Activated CD8-positive, alpha-beta memory T cell treated with anti-CD3 and anti-CD28 coated beads for 48 hours (primary cell): ENCODE measurements at places on chromosomes 12 and 14.

DNA sequence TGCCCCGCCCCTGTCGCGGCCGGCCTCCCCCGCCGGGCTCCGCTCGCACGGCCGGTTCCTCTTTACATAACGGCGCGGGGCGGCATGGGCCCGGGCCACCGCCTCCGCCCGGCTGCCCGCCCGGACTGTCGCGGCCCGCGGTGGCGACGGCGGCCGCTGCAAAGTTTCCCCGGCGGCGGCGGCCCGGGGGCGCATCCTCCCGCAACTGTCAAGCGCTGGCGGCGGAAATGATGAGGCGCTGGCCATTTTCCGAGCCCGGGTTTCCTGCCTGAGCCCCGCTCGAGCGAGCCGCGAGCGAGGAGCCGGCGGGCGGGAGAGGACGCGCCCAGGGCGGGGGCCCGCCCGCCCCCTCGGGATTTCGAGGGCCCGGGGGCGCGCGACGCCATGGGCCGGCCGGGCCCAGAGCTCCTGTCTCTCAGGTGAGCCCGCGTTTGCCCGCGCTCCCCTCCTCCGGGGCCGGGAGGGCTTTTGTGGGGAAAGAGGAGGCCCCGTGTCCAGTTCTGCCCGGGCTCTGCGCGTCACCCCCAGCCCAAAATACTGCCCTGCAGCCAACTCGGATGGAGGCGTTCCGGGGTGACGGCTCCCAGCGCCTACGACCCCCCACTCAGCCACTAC is at the start of gene SH2B3:
Gene SH2B3 (plus strand): TSS at position 65 of the 615 bp plus-strand sequence. CDS start 12,223 bp downstream, outside the sequence.
- no peak for DNase-seq

DNA sequence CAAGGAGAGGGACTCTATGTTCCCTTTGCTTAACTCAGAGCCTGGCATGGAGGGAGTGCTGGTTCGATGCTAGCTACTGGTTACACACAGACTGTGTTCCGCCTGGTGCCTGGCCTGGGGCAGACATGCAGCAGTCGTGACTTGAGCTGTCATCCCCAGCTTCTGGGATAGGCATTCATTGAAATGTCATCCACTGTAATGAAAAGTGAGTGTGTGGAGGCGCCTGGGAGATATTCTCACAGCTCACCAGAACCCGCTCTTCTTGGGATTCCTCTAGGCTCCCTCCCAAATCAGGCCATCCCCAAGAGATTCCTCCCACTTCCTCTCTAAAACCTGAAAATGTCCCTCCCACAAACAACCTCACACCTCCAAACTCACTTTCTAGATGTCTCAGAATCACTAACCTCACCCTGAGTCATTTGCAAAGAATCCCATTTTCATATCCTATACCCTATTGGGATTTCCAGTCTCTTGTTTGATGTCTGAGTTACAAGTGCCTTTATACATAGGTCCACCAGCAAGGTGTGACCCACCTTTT is 82.8 kb downstream of the CRACR2A start:
- no peak for DNase-seq

GRCh38 chr14:101518611-101519473 is 42.5 kb upstream of the DIO3 start:
- DNase-seq = no peak

DNA sequence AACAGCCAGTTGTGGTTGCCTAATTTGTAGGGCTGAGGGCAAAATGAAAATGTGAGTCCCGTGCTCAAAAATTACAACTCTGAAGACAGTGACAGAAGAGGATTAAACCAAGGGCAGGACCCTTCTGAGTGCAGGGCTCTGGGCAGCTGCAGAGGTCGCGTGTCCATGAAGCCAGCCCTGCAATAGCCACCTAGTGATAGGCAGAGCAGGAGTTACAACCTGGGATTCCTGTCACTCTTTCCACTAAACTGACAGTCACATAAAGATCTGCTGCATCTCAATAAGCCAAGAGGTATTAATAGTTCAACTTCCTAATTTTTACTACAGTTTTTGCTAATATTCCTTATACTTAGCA is 94.1 kb downstream of the SLC2A13 start:
- no peak for DNase-seq

DNA sequence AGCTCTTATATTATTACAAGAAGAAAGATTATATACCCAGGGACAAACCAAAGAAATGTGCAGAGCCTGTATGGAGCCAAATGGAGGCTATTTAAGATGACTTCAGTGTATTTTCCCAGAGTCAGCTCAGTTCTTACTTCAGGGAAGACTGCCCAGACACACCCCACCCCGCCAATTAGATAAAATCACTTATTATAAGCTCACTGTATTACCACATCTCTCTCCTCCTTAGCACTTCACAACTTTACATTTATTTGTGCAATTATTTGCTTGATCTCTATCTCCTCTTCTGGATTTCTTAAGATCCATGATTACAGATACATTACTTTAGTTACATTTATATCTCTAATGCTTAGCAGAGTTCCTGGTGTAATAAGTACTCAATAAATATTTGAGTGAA is 24.7 kb upstream of the WDR89 start:
- no peak for DNase-seq

DNA sequence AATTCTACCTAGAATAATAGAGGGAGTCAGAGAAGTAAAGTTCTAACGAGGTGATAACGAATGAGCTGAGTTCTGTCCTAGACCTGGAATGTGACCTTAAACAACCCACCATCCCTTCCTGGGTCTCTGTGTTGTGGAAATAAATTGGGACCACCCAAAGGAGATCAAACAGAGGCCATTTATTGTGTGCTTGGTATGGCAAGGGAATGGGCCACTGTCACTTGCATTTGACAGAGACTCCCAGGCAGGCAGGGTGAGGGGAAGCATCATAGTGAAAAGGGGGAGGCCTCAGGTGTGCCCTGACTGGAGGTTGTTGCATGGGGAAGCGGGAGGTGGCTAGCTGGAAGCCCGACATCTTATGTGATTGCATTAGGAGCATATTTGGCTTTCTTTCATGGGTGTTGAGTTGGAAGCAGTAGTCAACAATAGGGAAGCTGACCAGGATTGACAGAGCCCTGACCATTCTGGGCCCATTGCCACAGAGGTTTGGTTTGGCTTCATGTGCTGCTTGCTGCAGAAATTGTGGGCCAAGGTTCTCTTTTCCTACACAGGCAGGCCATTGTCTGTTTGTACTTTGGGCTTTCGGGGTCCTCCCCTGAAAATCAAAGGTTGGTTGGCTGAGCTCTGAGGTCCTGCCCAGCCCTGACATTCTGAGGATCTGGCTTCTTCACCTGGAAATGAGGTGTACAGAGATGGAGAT is 17.6 kb upstream of the FAM181A start:
- no peak for DNase-seq

DNA sequence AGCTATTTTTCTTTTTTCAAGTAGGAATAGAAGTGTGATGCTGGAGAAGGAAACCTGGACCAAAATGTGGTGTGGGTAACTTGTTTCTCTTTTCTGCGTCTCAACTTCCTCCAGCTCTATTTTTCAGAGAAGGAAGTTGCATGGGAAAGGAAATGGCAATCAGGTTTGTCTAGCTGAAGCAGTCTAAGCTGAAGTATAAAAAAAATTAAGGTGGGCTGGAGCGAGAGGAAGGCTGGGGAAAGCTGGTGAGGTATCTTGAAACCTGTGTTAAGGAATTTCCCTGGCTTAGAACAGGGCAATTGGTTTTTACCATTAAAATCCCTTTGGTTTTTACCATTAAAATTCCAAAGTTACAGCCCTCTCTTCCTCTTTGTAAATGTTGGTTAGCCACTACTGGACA is 34.2 kb upstream of the NINJ2 start:
- DNase-seq = no peak

- no peak for DNase-seq
Observed at GRCh38 chr12:109503611-109504010, 26.2 kb downstream of the UBE3B start.

DNA sequence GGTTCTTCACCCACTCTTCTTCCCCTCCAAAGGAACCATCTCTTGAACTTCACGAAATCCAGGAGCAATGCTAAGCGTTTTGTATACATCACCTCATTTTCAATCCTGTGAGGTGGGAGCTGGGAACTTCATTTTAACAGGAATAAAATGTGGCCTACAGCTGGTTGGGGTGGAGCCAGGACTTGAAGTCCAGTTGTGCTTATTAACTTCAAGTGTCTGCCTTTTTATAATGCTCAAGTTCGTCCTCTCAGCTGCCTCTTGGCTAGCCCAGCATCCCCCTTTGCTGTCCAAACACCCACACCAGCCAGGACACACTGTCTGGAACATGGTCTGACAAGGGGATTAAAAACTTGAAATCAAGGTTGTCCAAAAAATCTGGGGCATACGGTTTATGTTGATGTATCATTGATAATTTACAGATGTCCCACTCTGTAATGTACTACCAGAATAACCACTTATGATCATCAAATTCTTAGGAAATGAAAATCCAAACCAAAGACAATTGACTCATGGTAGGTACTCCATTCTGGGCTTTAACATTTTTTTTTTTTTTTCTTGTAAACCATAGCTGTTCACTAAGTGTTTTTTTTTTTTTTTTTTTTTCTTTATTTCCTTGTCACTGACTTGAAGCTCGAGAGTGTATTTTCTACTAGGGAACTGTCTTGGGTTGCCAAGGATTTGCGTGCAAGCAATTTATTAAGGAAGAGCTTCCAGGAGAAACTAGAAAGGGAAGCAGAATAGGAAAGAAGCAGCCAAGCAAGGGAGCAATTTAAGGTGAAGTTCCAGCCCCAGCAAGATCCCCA is 252.3 kb downstream of the EFCAB11 start:
- DNase-seq = no peak

DNA sequence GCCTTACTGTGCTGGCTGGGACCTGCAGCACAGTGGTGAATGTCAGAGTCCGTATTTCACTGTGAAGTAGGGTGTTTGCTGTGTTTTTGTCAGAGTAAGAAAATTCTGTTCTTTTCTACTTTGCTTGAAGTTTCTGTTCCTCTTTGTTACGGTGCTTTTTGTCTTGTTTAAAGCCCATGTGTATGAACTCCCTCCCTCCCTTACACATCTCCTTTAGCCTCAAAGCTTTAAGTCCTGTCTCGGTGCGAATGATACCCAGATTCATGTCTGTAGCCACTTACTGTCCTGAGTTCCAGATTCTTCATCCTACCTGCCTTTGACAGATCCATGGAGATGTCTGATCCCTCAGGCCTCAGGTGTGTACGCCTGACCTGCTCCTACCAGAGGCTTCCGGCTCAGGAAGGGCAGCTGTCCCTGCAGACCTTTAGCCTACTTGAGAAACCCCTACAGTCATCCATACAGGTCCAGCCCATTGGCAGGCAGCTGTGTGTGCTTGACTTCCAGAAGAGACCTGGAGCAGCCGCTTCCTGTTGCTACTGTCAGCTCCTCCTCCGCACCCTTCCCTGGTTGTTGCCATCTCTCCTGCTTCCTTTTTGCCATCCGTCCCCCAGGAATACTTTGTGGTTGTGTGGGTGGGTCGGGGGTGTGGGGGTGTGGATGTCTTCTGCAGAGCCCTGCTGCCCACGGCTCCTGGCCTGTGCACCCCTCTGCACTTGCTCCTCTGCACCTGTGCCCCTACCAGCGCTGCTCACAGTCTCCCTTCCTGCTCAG is 72.9 kb downstream of the DDX51 start:
- DNase-seq = no peak

GRCh38 chr14:21308132-21308478 is 28.2 kb downstream of the RPGRIP1 start:
- DNase-seq = no peak

GRCh38 chr14:101226603-101227425 is 323.3 kb upstream of the RTL1 start:
- no peak for DNase-seq

- DNase-seq = no peak
Observed at GRCh38 chr14:19800282-19801117, 3.1 kb upstream of the OR4N2 start.

DNA sequence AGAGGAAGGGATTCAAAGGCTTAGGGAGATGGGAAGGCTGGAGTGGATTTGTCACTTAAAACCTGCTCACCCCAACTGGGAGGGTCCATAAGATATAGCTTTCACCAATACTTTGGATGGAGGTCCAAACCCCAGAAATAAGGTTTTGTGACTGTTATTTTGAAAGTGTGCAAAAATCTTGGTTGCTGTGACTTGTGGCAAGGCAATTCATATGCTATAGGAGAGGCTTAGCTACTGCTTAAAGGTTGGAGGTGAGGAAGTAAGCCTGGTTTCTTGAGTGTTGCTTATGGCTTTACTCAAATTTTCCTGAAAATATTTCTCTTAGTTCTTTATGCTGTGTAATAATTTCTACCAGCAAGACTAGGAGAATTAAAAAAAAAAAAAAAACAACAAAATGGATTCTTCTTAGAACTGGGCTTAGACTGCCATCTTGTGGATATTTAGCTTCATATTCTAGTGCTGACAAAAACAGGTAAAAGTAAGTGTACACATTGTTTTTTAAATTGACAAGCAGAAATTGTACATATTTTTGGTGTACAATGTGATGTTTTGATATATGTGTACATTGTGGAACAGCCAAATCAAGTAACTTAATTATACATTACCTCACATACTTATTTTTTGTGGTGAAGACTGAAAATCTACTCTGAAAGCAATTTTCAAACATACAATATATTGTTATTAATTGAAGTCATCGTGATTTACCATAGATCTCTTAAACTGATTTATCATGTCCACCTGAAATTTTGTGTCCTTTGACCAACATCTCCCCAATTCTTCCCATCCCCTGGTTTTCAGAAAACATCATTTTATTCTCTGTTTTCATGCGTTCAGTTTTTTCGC is 23.0 kb downstream of the PDE6H start:
- no peak for DNase-seq

GRCh38 chr12:1469070-1469469 is 125.3 kb downstream of the FBXL14 start:
- no peak for DNase-seq

DNA sequence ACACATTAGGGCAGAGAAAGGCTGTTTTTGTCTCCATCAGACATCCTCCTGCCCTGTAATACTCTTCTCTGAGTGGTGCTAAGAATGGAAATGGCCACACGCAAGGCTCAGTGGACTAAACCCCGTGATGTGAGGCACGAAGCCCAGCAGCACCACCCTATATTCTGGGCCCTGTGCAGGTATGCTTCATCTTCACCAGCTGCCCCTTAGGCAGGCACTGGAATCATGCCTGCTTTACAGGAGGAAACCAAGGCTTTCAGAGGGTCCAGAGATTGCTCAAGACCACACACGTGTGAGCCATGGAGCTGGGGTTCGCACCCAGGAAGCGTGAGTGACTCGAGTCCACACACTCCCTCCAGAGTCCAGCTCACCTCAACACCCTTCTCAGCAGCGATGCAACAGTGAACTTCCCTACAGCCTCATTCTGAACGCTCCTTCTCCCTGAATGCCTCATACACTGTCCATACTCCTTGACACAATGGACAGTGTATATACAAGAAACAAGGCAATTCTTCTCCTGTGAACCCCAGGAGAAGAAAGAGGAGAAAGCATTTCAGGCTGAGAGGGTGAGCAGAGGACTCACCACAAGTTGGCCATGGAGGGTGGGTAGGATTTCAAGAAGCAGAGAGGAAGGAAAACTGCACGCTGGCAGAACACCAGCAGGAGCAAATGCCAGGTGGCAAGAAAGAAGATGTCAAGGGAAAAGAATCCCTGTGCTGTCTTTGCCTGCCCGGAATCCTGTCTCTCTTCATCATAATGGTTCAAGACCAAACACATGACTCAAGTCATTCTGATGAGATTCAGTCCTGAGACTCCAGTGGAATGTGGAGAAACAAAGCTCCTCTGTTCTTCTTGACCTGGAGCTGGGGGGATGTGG is 39.1 kb downstream of the NT5DC3 start:
- no peak for DNase-seq
